T-helper 17 cell (primary cell): ENCODE measurements at places on chromosomes 16 and 17. TPM values are rescaled to one million over a fixed set of nuclear protein-coding genes. Genes with fewer than 3 reads are reported as not detected.

GRCh38 chr16:561957-562938 lies 2.1 kb downstream of the PRR35 start:
- DNase-seq, result no peak

- DNase-seq, result no peak
These were observed 267.2 kb upstream of the FOXF1 start for GRCh38 chr16:86243123-86243473.

- no peak for DNase-seq
These were observed 1.0 kb downstream of the SPAG5 start for GRCh38 chr17:28597606-28598383.

- DNase-seq, result no peak
These were observed 80.9 kb upstream of the CREBBP start for GRCh38 chr16:3961449-3961849.

DNA sequence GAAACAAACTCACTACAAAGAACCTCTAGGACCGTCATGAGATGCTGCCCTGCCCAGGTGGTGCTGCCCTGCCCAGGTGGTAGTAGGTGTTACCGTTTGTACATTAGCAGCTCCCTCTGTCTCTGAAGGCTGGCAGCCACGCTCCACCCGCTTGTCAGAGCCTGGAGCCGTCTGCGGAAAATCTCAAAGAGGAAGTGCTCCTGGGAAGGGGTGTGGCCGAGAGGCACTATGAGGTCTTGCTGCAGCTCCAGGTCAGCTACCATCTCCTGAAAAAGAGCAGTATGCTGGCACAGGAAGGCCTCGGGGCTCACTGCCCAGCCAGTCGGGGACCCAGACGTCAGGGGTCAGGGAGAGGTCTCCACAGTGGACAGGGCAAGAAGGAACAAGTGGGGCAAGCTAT lies 28.3 kb downstream of the ZNF276 start:
- no peak for DNase-seq

DNA sequence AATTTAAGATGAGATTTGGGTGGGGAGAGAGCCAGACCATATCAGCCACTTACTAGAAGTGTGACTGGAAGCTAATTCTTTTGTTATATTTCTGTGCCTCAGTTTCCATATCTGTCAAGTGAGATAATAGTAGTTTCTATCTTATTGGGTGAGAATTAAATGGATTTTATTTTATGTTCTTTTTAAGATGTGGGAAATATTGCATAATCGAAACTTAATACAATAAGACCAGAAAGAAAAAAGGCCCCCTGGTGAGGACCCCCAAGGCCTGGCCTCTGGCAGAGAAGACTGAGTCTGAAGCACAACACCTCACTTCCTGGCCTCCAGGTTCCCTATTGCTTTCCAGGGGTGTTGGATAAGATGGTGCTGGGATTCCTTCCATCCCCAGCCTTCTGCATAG lies 13.7 kb downstream of the PLCG2 start:
- no peak for DNase-seq

DNA sequence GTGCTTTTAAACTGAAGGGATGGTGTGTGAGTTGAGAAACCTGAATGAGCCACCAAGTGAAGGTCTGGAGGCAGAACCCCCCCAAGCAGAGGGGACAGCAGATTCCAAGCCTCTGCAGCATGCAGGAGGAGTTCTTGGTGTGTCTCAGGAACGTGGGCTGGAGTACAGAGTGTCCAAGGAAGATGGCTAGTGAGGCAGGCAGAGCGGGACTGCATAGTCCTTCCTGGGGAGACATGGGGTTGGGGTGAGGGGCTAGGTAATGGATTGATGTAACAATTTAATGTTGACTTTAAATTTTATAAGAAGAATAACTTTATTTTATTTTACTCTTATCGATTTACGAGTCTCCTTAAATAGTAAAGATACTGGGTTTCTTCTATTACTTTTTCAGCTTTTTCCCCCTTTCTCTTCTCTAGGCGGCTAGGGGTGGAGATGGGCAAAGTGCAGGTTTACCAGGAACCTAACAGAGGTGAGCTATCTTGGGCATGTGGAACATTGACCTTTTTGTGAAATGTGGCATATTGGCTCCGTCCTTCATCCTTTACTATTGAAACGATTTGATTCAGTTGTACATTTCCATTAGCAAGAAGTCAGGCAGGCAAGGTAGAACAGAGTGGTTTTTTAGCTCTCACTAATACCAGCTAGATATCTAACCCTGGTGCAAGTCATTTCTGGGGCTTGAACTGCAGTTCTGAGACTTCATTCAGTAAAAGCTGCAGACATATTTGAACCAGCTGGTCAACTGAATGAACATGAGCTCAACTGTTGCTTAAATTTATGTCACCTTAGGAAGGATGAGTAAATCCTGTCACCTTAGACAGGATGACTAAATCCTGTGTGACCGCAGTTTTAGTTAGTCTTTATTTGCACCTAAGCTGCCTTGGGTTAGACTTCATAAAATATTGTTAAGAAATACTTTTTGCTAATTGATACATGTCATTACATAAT lies 9.2 kb downstream of the PRPSAP2 start:
- no peak for DNase-seq

GRCh38 chr16:64428463-64429113 lies 693.3 kb downstream of the CDH11 start:
- no peak for DNase-seq

- no peak for DNase-seq
These were observed 14.2 kb downstream of the ZNF624 start for GRCh38 chr17:16639438-16639837.

DNA sequence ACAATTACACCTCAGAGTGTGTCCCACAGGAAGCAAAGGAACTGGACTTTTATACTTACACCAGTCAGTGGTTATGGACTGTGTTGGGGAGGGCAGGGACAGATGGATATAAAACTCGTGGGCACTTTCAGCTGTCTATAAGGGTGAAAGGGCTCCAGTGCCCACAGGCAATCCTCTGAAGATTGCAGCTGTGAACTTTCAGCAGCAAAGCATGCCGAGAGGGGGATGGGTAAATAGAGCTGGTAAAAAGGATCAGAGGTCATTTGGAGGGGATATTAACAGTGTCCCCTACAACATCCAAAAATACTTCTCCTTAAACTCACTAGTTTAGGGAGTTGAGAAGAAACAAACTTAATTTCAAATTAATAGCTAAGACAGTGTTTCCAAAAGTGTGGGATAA lies 13.3 kb upstream of the RFWD3 start:
- no peak for DNase-seq

GRCh38 chr17:5770441-5771270 lies 186.3 kb upstream of the NLRP1 start:
- no peak for DNase-seq

DNA sequence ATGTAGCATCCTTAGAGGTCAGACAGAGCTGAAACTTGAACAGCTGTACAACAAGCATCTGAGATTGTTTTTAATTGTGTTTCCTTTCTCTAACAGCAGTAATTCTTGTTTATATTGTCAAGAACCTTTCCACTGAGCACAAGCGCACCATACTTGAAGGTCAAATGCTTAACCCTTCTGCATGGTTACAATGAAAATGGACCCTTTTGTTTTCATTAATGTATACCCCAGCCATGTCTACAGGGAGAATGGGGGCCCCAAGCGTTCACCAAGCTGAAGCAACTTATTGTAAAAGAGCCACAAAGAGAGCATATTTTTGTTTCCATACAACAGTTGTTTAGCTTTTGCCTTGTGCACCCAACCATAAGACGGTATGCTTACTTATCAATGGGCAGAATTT lies 210.8 kb downstream of the FTO start:
- no peak for DNase-seq

DNA sequence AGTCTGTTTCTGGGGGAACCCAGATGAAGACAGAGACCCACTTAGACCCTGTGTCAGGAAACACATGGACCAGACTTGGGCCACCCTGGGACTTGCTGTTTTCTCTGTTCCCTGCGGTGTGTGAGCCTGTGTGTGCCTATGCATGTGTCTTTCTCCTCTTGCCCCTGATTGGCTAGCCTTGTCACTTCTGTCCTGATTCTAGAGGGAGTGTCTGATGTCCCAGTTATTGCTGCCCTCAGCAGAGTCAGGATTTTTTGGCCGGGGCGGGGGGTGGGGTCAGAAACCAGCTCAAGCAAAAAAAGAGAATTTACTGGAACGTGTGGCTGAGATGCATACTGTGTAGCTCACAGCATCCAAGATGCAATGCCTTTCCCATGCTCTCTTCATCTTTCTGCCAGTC lies 30.5 kb downstream of the PLCG2 start:
- DNase-seq, result no peak

- DNase-seq, result no peak
These were observed 444.6 kb downstream of the MAF start for GRCh38 chr16:79155904-79156303.

- DNase-seq, result no peak
These were observed 58.1 kb downstream of the WDR59 start for GRCh38 chr16:74926805-74927204.

GRCh38 chr16:58018803-58019202 lies 6.8 kb upstream of the MMP15 start:
- DNase-seq, result no peak

GRCh38 chr17:46925185-46925868 lies 2.4 kb downstream of the GOSR2 start:
- no peak for DNase-seq

GRCh38 chr16:66406534-66407221 lies 20.4 kb upstream of the BEAN1 start:
- peak; percentile 73 for DNase-seq

DNA sequence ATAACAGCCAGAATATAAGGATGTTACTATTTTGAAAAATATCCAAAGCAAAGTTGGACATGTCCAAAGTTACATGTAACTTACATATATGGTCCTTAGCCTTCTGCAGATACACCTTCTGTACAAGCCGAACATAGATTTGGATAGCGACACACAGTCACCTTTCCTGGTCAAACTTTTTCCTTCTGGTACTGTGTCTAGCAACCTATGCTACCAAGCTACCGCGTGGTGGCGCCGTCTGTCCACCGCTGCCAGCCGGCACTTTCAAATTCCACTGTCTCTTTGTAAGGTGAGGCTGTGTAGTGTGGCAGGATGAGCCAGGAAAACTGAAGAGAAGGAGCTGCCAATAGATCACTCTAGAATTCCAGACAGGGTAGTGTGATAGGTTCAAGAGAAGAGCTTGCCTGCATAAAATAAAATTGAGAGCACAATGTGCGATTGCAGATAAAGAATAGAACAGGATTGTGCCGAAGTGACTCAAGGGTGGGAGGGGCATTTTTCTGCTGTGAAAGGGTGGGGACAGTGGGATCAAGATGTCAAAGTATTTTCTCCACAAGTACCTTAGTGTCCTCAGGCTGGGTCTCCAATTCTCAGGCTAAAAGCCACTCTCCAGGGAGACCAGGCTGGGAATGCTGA lies 366.9 kb downstream of the SLC39A11 start:
- DNase-seq, result no peak

DNA sequence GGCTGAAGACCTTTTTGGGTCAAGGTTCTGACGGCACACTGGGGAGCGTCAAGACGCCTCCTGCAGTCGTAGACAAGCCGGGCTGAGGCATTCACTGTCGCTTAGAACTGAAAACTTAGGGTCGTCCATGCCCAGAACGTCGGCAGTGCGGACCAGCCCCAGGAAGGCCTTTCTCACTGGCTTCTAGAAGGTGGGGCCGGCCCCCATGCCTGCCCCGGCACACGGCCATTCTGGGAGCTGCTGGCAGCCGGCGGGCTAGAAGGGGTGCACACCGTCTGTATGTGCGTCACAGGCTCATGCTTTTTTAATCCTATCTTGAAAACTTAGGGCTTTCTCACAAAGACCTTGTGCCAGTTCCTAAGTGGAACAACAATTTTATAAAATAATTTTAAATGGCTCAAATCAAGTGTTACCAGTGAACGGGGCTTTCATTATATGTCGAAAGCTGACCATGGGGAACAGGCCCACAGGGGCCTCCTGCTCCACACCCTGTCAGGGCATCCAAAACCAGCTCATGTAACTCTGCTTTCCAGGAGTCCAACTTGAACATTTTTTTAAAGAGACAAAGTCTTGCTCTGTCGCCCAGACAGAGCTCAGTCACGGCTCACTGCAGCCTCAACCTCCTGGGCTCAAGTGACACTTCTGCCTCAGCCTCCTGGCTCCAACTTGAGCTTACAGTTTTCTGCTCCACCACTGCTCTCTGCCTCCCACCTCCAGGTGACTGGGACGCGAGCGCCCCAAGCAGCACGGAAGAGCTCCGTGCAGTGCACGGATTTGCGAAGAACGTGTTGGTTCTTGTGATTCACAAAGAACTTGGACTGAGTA lies 111.2 kb downstream of the ANKRD11 start:
- DNase-seq, result no peak

GRCh38 chr16:29316761-29317183 lies 89.7 kb downstream of the NPIPB11 start:
- DNase-seq, result no peak

DNA sequence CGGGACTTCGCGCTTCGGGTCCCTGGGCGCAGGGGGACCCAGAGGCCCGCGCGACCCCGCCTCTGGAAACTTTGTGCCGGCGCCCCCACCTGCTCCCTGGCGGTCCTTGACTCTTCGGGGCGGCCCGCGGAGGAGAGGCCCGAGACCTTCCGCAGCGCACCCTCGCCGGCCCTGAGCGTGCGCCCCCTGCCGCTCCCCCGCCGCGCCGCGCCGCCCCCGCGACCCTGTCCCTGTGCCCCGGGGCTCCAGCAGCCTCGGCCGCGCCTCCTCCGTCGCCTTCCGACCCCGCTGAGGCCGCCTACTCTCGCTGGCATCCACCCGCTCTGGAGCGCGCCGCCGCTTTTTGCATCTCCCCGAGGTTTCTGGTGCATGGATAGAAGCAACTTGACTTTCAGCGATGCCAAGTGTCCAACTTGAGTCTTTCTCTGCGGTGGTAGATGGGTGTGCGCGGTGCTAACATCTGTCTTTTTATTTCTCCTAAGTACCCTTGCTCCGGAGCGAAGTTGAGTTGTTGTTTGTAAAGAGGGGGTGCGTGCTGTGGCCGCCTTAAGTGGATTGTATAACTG lies 414 bp downstream of the DUSP14 start:
- peak; percentile 57 for DNase-seq

- no peak for DNase-seq
These were observed 32.6 kb downstream of the RHOT1 start for GRCh38 chr17:32174889-32175288.

DNA sequence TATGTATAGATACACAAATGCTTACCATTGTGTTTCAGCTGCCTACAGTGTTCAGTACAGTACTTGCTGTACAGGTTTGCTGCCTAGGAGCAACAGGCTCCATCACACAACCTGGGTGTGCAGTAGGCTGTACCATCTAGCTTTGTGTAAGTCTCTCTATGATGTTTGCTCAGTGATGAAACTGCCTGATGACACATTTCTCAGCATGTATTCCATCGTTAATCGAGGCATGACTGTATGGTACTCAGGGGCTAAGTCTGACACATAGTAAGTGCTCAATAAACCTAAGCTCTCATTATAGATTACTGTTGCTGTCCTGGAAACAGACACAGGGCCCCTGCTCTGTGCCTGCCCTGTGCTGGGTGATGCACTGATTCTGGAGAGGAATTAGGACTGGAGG lies 18.1 kb downstream of the KCNJ12 start:
- DNase-seq, result no peak

MT4 gene
- not detected for total RNA-seq

KRT25 gene
- not detected for total RNA-seq

KRTAP1-1 gene
- total RNA-seq, result not detected

ZNF768 gene
- total RNA-seq, result 5.1 TPM

SKAP1 gene
- total RNA-seq, result 136 TPM

EVPLL gene
- not detected for total RNA-seq

C16orf86 gene
- 5.1 TPM for total RNA-seq

ICAM2 gene
- 115 TPM for total RNA-seq

ABCA3 gene
- total RNA-seq, result 8.3 TPM

HLF gene
- total RNA-seq, result 22.5 TPM

CDRT15L2 gene
- not detected for total RNA-seq

PIRT gene
- total RNA-seq, result not detected

HOXB13 gene
- total RNA-seq, result not detected
